ENCODE measurements at places on chromosomes 12 and 14.

DNA sequence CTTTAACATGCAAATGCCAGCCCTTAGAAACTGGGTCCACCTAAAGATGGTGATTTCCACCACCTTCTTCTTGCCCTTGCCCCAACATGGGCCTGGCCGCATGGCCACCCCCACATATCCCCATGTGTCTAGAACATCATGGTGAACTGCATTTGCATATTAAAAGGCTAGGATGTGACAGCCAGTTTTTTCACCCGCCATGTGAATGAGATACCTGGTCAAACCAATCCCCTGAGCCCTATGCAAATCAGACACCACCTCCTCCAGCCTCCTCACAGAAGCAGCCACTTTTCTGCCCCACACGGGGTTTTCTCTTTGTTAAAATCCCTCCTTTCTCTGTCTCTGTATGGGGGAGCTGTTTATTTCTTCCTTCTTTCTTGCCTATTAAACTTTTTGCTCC is 1322.5 kb downstream of the FSCB start:
- no peak for DNase-seq

DNA sequence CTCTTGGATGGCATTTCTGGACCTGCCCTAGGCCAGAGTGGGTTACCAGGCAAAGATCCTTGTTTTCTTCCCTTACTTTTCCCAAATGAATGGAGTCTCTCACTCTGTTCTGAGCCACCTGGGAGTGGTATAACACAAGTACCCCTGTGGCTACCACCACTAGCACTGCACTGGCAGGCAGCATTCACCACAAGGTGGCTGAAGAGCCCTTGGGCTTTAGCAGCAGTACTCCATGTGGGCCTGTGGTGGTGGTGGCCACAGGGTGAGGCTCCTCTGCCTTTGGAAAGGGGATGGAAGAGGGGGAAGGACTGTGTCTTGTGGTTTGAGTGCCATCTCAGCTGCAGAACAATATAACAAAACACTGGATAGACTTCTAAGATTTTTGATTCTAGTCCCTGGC is 38.1 kb upstream of the LMNTD1 start:
- peak; percentile 40 for DNase-seq

GRCh38 chr14:90720832-90721231 is 95.4 kb downstream of the TTC7B start:
- DNase-seq, result no peak

- DNase-seq, result peak; percentile 56
Observed at GRCh38 chr12:56521590-56522371, at the start of gene RBMS2. TSS of gene RBMS2 (plus strand) at chr12:56521820. CDS start at chr12:56522024, 204 bp downstream.

GRCh38 chr12:131671871-131672270 is 39.0 kb upstream of the SFSWAP start:
- DNase-seq, result no peak

GRCh38 chr12:26231470-26231869 is 36.1 kb downstream of the SSPN start:
- DNase-seq, result no peak

DNA sequence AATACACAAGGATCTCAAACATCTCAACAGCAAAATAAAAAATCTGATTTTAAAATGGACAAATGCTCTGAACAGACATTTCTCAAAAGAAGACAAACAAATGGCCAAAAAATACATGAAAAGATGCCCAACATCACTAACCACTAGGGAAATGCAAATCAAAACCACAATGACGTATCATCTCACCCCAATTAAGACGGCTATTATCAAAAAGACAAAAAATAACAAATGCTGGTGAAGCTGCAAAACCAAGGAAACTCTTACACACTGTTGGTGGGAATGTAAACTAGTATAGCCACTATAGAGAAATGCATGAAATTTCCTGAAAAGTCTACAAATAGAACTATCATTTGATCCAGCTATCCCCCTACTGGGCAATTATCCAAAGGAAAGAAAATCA is 145.0 kb downstream of the BTG1 start:
- no peak for DNase-seq

DNA sequence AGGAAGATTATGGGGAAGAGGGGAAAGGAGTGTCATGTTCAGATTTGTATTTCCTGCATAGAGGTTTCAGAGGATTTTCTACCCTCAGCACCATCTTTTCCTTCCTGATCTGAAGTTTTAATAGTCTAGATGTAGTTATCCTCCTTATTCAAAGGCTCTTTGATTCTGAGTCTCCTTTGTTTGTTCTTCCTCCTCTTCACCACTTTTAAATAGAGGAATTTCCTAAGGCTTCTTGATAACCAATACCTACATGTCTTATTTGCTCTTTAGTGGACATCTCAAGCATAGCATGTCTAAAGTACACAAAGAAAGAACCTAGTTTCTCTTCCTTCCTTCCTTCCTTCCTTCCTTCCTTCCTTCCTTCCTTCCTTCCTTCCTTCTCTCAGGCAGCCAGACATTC is 8.3 kb downstream of the MGAT4C start:
- no peak for DNase-seq

GRCh38 chr12:113154351-113154973 is 4.9 kb downstream of the CFAP73 start:
- DNase-seq, result no peak

DNA sequence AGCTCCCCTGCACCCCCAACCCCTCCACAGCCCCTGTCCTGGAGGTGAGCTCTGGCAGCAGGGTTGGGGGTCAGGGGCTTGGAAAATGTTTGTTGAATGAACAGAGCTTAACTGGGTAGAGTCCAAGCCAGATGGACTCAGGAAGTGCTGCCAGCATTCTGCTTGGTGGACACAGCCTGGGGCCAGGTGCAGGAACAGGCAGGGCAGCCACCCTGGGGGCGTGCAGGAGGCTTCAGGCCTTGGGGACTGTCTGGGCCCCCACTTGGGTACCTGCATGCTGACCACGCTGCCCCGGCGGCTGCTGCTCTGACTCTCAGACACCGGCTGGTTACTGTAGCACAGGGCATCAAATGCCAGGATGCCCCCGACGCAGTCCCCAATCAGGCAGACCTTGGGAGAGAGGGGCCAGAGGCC is 15.7 kb downstream of the ARL6IP4 start:
- no peak for DNase-seq

GRCh38 chr12:31650918-31651317 is 8.6 kb upstream of the ETFBKMT start:
- DNase-seq, result no peak

DNA sequence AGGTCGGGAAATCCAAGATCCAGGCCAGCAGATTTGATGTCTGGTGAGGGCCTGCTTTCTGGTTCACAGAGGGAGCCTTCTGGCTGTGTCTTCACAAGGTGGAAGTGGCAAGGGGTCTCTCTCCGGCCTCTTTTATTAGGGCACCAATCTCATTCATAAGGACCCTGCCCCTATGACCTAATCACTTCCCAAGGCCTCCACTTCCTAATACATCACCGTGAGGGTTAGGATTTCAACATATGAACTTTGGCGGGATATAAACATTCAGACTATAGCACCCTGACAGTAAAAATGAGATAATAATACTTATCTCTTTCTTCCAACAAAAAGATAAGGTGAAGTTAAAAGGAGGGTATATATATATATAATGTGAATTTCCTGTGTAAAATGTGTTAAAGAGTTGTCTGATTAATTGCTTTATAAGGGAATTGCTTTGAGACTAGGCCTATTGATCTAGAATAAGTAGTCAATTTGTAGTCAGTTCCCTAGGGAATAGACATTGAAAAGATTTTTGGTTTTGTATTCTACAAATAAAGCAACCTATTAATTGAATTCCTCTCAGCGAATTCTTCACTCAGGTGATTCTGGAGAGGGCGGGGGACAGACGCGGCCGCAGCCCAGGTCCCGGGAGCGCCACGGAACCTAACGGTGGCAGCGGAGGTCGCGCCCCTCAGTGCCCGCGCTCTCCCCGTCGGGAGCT is 516 bp upstream of the LGALS3 start:
- DNase-seq, result no peak

DNA sequence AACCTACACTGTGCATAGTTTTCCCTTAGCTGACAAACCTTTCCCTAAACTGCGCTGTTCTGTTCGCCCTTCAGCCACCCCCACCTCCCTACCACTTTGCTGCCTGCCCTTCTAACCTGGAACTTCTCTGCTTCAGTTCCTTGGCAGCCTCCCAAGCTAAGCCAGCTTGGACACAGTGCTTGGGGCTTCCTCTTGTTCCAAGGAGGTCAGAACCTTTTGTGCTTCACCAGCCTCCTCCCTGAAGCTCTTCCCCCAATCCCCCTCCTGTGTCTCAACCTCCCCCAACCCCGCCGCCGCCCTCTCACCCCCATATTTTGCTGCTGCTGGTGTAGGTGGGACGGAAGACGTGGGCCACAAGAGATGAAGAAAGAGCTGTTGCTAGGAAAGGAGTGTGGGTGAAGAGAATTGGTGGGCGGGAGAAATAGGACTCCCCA is 8.1 kb upstream of the RIC8B start:
- DNase-seq, result no peak

- peak; percentile 4 for DNase-seq
Observed at GRCh38 chr12:10190558-10191388, 11.9 kb downstream of the TMEM52B start.

DNA sequence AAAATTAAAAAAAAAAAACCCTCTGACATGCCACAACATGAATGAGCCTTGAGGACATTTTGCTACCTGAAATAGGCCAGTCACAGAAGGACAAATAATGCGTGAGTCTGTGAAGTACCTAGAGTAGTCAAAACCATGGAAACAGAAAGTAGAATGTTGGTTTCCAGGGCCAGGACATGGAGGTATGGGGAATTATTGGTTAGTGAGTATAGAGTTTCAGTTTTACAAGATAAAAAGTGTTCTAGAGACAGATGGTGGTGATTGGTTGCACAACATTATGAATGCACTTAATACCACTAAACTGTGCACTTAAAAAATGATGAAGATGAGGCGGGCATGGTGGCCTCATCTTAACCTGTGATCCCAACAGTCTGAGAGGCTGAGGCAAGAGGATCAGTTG is 47.6 kb upstream of the ZFP36L1 start:
- DNase-seq, result no peak

- no peak for DNase-seq
Observed at GRCh38 chr12:113158439-113159203, 9.1 kb downstream of the CFAP73 start.

DNA sequence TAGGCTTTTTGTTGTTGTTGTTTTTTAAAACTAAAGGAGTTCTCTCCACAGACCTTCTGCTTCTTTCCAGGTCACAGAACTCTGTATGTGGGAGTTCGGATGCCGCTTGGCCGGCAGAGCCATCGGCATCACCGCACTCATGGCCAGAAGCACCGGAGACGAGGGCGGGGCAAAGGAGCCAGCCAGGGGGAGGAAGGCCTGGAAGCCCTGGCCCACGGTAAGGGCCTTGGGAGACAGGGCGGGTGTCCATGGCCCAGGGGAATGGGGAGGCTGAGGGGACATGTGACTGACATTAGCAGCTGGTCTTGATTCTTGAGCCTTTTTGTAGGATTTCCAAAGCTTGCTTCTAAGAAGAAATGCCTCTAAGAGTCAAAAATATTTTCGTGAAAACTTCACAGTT is 26.2 kb downstream of the SLC4A8 start:
- DNase-seq, result no peak

- DNase-seq, result no peak
Observed at GRCh38 chr12:45872446-45872845, 117.9 kb downstream of the SCAF11 start.

GRCh38 chr12:129788506-129789084 is 115.2 kb downstream of the TMEM132D start:
- DNase-seq, result no peak

GRCh38 chr12:113083863-113084435 is 27.4 kb downstream of the DTX1 start:
- DNase-seq, result no peak

DNA sequence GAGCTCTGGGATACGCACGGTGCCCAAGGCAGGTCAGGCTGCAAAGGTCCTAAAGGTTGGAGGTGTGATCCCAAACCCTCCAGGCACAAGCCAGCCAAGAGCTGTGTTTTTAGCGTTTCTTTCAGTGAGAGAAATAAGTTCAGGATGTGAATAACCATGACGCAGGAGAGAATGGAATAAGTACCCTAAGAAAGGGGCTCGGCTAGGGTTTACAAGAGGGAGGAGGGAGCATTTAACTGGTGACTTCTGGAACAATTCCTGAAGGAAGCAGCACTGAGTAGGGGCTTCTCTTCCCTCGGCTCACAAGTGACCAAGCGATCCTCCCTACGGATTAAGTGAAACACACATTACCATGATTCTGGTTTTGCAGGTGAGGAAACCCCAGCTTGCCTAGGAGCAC is 29.4 kb downstream of the SSH1 start:
- no peak for DNase-seq

GRCh38 chr14:55026441-55026792 is 482 bp downstream of the WDHD1 start:
- DNase-seq, result no peak

- no peak for DNase-seq
Observed at GRCh38 chr14:82719617-82720016, 1186.0 kb upstream of the SEL1L start.

DNA sequence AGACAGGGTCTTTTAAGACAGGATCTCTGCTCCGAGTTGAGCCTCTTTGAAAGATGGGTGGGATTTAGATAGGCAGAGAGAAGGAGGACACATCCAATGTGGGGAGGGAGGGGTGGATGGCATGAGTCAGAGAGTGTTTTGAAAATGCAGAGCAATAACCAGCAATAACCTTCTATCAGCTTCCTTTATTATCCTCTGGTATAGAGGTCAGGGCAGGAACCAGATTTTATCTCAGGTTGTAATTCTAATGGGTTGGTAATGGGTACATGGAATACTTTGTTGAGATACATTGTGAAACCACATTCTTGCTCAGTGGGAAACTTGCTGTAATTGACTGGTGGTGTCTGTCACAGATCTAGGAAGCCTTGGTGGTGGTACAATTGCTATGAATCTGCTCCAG is 37.6 kb upstream of the CCDC63 start:
- no peak for DNase-seq

DNA sequence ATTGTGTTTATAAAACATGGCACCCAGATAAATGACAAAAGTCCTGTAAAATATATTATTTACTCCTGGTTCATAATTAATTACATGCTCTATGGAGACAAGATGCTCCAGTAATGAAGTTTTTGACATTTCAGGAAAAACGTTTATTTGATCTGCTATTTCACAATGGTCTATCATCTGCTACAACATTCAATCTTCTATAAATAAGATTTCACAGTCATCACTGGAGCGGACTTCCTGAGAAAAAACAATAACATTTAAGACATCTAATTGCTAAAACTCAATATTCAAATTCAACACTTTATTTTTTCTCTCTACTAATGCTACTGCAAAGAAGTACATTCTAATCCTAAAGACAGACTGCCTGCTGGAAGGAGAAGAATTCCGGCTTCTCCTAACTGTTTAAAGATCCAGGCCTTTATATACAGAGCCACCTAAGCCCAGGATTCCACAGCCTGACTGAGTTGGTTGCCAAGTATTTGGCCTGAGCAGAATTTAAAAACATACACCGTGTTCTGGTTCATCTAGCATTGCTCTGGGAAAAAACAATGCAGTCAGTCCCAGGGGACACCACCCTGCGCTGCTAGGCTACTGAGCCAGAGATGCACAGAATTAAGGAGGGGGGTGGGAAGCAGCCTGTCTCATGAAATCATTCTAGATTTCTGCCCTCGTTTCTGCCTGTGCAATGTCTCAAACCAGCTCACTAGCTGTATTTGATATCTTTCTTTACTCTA is 58.0 kb downstream of the TMTC1 start:
- no peak for DNase-seq

Measured in GDM1 (cell line).